MCF 10A (cell line): ENCODE measurements at places on chromosomes 1 and 21.

DNA sequence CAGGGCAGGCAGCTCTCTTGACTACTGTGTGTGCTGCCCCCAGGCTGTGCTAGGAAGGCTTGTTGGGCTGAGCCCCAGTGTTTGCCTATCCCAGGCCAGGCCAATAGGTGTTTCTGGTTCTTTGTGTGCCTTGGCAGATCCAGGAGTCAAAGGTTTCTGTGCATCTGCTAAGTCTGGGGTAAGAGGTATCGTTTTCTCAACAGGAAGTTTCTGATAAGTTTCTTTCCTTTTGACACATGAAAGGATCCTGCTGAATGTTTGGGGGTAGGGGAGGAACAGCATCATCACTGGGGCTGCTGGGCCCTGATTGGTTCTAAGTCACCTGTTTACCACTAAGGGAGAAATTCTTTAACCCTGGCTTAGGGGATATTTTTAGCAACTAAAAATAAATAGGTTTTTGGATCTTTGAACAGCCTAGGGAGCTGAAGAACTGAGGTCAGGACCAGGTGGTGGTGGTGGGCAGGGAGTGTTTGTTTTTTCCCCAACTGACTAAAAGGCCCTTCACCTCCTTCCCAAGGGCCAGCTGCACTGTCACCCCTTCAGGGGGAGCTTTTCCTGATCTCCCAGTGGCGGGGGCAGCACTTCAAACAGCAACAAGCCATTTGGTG is 85.1 kb downstream of the KCNN3 start:
- H3K4me3 ChIP-seq = no peak overlapping the region
- H3K27me3 ChIP-seq = peaks cover 40% of the 10 kb centered on the region
- no peaks in the 10 kb centered on the region for H3K36me3 ChIP-seq
- no peak for DNase-seq

GRCh38 chr1:221905802-221906201 is 163.9 kb upstream of the DUSP10 start:
- no peaks in the 10 kb centered on the region for H3K4me1 ChIP-seq
- no peak overlapping the region for H3K4me3 ChIP-seq
- no peak for DNase-seq
- H3K36me3 ChIP-seq = no peaks in the 10 kb centered on the region
- no peak overlapping the region for H3K27ac ChIP-seq

DNA sequence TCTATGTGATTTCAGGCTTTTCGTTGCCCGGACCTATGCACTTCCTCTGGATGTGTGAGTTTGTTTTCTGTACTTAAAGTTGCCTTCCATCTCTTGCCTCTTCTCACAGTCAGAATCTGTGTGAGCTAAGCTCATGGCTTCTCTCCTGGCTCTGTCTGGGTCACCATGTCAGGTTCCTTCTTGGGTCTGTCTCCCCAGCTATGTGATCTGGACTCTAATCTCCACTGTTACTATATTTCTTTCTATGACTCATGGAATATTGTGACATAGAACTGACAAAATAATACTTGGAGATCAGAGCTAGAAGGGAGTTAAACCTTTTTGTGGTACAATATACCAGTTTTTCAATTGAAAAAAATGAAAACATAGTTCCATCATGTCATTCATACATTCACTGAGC is 172.7 kb upstream of the FGGY start:
- no peak overlapping the region for H3K27ac ChIP-seq
- no peaks in the 10 kb centered on the region for H3K27me3 ChIP-seq
- peak; percentile 31 for DNase-seq
- no peaks in the 10 kb centered on the region for H3K36me3 ChIP-seq
- H3K4me1 ChIP-seq = peaks cover 24% of the 10 kb centered on the region
- no peak overlapping the region for H3K4me3 ChIP-seq

DNA sequence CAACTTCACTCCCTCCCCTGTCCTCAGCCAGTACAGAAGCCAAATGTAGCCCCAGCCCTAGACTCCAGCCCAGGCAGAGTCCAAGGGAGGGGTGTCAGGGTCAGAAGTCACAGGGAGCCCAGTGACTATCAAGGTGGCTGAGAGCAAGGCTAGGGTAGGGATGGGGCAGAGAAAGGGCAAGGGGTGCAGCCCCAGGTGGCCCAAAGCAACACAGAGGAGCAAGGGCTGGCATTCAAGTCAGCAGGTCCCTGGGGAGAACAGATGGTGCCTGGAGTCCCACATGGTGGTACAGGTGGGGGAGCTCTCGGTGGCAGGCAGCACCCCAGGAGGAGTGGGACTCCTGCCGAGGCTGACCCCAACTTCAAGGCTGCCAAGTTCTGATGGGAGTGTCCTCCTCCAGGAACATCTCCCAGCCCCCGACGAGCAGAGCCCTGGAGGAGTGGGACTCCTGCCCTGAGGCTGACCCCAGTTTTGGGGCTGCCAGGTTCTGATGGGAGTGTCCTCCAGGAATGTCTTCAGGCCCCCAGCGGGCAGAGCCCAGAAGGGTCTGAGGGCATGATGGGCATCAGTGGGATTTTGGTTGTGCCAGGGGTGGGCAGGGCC is 3.7 kb upstream of the DVL1 start:
- no peaks in the 10 kb centered on the region for H3K27me3 ChIP-seq
- peak overlapping the region; percentile 86 for H3K27ac ChIP-seq
- no peaks in the 10 kb centered on the region for H3K4me1 ChIP-seq
- DNase-seq = no peak

DNA sequence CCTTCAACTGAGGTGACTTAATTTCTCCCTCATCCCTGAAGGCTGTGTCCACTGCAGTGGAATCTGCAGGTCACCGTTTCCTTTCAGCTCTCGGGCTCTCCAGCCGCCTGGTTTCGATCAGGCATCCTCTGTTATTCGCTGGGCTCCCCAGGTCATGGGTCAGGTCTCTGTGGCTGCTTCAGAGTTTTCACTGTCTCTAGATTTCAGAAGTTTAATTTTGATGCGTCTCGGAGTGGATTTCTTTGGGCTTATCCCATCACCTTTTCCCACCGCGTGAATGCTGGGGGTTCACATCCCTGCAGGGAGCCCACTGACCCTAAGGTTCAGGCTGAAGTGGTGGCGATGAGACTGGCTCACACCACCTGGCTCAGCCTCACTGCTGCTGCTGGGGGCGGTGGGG is 3.3 kb downstream of the ACTRT2 start:
- no peak overlapping the region for H3K27ac ChIP-seq
- no peak for DNase-seq
- no peak overlapping the region for H3K4me3 ChIP-seq
- H3K4me1 ChIP-seq = no peaks in the 10 kb centered on the region
- no peaks in the 10 kb centered on the region for H3K27me3 ChIP-seq

DNA sequence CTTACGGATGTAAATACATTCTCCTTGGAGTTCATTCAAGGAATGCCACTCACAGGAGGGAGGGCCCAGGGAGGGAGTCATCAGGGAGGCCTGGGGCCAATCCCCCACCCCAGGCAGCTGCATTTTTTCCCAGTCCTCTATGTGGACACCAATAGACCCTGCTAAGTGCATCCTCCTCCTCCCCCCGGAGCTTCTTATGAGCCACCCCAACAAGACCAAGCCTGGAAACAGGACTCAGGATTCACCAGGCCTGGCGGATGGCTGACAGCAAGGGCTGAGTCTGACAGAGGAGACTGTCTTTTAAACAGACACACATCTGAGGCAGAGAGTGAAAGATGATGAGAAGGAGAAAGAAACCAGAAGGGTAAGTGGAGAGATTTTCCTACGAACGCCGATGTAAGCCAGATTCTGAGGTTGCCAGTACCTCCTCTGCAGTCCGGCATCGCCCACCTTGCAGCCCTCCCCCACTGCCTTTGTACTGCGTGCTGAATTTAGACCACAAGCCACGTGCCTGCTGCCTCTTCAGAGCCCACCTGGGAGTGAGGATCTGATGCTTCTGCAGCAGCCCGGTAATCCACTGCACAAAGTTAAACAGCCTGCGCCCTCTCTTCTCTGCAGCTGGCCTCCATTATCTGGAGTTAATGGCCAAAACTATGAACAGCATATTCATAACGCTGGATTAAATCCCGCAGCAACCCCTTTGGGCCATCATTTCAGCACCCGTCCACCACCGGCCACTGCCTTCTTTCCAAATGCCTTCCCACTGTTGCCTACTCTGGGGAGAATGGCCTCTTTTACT is 17.6 kb upstream of the SFPQ start:
- no peak overlapping the region for H3K27ac ChIP-seq
- H3K36me3 ChIP-seq = no peaks in the 10 kb centered on the region
- H3K4me3 ChIP-seq = no peak overlapping the region
- no peaks in the 10 kb centered on the region for H3K27me3 ChIP-seq

DNA sequence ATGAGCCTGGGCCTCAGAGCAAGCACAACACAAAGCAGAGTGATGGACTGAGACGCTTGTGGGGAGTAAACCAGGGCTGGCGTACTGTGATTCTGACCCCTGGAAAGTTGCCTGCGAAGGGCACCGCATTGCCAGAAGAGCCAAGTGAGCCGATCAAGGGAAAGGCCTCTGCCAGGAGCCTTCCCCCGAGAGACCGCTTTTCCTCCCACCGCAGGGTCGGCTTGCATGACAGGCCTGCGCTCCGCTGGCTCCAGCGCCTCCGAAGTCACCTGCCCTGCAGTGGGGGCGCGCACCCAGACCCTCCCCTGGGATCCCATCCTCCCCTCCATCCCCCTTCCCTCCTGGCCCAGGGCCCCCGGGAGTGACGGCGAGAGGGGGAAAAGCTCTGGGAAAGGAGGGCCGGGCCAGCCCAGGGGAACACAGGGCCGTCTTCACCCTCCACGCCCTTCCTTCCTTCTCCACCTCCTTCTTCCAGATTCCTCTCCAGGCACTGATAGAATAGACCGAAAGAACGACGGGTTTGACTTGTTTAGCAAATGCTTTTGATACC is 165.0 kb downstream of the TRIM33 start:
- H3K4me1 ChIP-seq = peaks cover 4% of the 10 kb centered on the region
- DNase-seq = no peak
- peak overlapping the region; percentile 85 for H3K27ac ChIP-seq
- no peaks in the 10 kb centered on the region for H3K36me3 ChIP-seq

DNA sequence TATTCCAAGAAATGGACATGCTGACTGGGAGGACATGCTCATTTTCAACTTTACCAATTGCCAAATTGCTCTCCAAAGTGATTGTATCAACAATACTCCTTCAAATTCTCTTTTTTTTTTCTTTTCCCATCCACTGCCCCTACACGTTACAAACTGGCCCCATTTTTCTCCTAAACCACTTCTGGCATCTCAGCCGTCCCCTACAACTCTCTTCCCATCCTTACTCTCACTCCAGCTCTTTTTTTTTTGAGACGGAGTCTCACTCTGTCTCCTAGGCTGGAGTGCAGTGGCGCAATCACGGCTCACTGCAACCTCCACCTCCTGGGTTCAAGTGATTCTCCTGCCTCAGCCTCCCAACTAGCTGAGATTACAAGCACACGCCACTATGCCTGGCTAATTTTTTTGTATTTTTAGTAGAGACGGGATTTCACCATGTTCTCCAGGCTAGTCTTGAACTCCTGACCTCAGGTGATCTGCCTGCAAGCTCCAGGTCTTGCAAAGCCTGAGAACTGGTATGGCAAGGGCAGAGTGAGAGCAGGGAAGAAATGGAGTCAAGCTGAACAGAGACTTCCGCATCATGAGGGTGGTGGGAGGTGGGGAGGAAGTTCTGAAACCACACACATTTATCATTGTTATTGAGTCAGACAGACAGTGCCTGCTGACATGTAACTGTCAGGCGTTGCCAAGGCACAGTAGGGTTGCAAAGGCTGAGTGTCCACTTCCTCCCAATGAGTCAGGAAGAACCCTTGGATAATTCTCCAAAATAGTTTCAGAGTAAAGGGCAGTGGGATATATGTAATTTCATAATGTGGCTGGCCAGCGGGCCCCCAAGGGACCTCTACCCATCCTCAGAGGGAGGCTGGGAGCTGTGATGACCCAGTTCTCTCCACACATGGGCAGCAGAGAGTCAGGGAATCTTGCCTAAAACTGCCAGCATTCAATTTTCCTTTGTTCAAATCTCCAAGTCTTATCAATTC is 17.4 kb downstream of the CELA3A start:
- DNase-seq = peak; percentile 90
- no peak overlapping the region for H3K27ac ChIP-seq
- H3K36me3 ChIP-seq = peaks cover 5% of the 10 kb centered on the region
- no peak overlapping the region for H3K4me3 ChIP-seq
- peaks cover 15% of the 10 kb centered on the region for H3K4me1 ChIP-seq

GRCh38 chr1:107682467-107682866 is 282.5 kb downstream of the VAV3 start:
- H3K36me3 ChIP-seq = peaks cover 11% of the 10 kb centered on the region
- H3K27me3 ChIP-seq = no peaks in the 10 kb centered on the region
- peak; percentile 70 for DNase-seq
- H3K4me1 ChIP-seq = peaks cover 38% of the 10 kb centered on the region

GRCh38 chr1:207873055-207873890 is 37.7 kb downstream of the CD34 start:
- H3K4me1 ChIP-seq = peaks cover 6% of the 10 kb centered on the region
- peak overlapping the region; percentile 41 for H3K27ac ChIP-seq
- H3K4me3 ChIP-seq = no peak overlapping the region
- DNase-seq = no peak
- no peaks in the 10 kb centered on the region for H3K36me3 ChIP-seq
- H3K27me3 ChIP-seq = no peaks in the 10 kb centered on the region

DNA sequence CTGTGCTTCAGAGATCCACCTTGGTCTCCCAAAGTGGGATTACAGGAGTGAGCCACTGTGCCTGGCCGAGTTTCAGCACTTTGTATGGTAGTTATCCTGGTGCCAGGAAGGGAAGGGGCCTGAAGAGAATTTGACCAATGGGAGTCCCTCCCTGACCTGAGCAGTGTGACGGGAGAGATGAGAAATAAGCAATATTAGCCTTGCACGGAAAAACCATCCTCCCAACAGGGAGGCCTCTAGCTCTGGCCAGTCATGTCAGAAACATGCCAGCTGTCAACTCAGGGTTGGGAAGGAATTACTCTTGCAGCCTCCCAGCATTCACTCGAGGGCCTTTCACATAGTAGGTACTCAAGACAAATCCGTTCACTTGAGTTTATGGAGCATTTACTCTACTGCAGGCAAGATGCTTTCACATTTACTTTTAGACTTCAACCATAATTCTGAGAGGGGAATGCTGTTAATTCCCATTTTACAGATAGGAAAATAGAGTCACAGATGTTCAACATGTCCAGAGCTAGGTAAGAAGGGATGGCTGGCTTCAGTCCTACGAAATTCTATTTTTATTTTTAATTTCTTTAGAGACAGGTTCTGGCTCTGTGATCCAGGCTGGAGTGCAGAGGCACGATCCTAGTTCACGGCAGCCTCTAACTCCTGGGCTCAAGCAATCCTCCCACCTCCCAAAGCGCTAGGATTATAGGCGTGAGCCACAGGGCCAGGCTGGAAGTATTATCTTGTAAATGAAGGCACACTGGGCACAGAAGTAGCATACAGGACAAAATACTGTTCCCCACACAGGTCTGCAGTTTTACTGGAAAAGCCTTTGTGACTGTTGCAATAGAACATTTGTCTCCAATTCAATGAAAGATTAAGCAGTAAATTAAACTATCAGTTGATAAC is 3.2 kb upstream of the ATP13A2 start:
- peaks cover 18% of the 10 kb centered on the region for H3K4me1 ChIP-seq
- peaks cover 22% of the 10 kb centered on the region for H3K36me3 ChIP-seq
- no peak for DNase-seq
- H3K4me3 ChIP-seq = no peak overlapping the region
- H3K27me3 ChIP-seq = no peaks in the 10 kb centered on the region

DNA sequence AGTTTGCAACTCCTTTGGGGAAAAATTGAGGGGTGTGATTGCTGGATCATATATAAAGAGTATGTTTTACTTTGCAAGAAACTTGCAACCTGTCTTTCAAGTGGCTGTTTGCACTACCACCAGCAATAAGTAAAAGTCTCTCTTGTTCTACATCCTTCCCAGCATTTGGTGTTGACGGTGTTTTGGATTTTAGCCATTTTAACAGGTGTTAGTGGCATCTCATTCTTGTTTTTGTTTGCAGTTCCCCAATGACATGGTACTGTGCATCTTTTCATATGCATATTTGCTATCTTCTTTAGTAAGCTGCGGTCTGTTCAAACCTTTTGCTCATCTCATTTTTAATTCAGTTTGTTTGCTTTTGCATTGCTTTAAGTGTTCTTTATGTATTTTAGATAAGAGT is 535.5 kb downstream of the LRRIQ3 start:
- H3K4me1 ChIP-seq = no peaks in the 10 kb centered on the region
- no peaks in the 10 kb centered on the region for H3K36me3 ChIP-seq
- no peak for DNase-seq
- H3K27ac ChIP-seq = no peak overlapping the region
